ENCODE measurements at places on chromosomes 11 and 22.
A peak's percentile ranks its signal among the peaks of the same experiment; 100 is the strongest.

DNA sequence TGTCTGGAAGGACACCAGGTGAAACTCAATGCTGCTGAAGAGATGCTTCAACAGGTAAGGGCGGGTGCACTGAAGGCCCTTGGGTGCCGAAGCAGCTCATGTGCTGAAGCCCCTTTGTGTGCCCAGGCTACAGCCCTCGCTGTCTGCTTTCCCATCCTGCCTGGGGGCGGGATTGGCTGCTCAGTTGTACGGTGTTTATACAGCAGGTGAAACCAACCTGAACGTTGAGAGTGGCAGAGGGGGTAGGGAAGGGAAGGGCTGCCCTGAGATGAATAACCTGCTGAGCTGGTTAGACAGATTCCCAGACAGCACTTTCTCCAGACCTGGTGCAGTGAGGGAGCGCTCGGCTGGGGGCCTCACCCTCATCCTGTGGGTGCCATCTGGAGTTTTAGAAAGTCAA, 75.7 kb downstream of the CYB5R2 start:
- no peak for DNase-seq

DNA sequence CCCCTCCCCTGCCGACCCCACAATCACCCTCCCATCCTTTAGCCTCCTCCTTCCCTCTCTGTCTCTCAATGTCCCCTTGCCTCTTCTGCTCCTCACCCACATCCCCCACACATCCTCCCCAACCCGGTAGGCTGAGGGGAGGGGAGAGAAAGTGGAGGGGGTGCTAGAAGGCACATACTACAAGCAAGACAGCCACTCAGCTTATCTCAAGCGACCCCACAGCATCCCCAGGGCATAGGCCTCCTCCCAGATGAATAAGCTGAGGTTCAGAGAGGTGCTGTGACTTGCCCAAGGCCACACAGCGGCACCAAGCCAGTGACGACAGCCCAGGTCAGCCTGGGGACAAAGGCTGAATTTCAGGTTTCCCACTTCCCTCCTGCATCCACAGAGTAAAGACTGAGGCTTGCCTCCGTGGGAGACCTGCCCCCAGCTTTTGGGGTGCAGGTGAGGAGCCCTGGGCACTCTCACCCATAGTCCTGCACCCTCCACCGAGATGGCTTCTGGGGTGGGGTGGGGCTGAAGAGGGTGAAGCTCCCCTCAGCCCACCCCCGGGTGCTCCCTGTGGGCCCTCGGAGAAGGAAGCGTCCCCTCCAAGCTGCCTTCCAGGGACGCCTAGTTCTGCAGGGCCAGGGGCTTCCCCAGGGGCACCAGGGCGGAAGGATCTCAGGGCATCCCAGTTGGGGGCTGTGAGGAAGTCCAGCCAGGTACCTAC, 511 bp downstream of the RAC2 start:
- no peak for DNase-seq

DNA sequence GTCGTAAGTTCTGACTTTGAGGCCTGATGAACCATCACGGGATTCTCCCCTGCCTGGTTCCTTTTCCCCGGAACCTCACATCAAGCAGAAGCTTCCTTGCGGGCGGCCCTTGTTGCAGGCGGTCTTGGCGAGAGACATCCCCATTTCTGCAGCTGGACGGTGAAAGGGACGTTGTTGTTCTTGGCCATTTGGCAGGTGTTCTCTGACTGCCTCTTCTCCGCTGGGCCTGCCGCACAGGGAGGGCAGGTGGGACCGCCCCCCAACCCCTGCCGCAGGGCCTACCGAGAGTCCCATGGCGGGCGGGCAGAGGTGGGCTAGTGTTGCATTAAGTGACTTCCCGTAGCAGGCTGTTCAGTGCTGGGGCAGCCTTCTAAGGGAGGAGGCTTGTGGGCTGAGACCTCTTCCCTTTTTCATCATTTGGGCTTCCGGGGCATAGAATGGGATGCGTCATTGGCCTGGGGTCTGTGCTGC, 26.9 kb upstream of the GRAMD4 start:
- DNase-seq, result peak; percentile 79

- no peak for DNase-seq
Observed at GRCh38 chr11:44823006-44823405, 96.2 kb downstream of the TSPAN18 start.

DNA sequence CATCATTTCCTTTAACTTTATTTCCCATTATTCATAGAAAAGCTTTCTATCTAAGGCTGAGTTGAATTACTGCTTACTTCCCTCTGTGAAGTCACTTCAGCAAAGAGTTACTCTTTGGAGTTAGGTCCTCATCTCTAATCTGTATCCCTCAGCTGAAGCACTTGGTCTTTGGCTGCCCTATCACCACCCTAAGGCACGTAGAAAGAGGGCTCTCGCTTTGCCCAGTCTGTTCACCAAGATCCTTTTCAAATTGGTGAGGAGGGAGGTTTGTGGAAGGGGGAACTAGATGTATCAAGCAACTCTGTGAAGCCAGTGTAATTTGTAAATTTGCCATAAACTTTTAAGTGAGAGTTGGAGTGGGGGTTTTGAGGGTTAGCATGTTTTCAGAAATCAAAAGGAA, 43.4 kb downstream of the PAX6 start:
- no peak for DNase-seq

DNA sequence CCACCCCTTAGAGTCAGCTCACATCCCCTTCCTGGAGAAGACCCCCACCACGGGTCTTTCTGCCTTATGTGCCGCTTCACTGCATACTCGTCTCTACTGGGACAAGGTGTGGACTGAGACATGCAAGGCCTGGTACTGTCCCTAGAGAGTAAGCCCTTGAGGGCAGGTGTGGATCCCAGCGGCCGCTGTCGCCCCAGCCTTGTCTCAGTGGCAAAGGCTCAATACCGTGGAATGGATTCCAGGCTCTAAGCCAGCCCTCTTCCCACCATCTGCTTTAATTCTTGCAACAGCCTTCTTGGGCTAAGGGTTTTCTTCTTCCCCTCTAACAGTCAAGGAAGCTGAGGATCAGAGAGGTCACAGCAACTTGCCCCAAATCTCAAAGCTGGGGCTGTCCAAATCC, 220.3 kb downstream of the CEP164 start:
- DNase-seq, result no peak

DNA sequence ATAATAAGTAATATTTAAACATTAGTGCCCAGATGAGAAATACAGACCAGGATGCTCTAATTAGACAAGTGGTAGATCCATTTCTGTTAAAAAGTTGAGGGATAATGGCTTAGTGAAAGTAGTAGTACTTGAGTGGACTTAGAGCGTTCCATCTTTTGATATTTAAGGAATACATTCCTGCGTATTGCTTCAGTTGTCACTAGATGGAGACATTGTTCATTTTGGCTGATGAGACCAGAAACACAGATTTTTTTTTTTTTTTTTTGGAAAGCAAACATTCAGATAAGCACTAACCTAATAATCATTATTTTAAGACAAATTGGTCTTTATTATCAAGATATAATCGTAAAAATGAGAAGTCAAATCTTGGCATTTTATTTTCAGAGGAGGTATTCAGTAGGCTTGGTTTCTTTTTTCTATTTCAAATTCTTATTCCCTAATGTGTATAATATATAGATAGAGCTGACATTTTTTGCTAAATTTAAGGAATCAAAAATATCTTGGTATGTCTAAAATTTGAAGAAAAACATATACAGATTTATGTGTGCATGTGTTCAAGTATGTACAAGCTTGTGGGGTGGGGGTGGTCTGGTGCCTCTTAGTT, 92.9 kb downstream of the DYNC2H1 start:
- DNase-seq, result no peak

DNA sequence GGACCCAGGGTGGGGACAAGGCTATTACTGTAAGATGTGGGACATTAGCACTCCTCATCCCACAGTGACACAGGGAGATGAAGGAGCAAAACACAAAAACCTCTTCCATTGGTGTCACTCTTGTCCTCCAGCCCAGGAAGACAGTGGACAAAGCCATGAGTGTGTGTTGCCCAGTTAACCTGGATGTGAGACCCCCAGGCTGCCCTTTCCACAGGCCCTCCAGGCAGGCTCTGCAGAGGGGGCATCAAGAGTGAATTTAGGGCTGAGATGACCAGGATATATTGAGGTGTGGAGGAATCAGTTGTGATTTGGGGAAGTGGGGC, 111.3 kb downstream of the GGTLC2 start:
- no peak for DNase-seq

- DNase-seq, result no peak
Observed at GRCh38 chr22:23926561-23926960, 32.4 kb downstream of the MIF start.

GRCh38 chr11:114075891-114076441, 16.5 kb downstream of the ZBTB16 start:
- peak; percentile 86 for DNase-seq

DNA sequence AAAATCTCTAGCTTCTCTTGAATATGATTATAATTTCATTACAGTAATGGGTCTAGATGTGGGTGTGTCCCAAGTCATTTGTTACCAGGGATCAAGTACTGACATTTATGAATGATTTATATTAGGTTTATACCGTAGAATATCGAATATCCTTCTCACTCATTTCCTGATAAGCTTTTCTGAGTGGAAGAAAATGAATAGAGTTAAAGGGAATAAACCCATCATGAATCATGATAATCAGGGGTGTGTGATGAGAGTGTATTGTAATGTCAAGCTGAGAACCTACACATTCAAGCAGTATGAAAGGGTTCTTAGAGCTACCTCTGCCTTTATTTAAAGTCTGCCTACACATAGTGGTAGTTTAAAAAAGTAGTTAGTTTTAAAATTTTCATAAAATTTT, 17.3 kb downstream of the MED17 start:
- DNase-seq, result no peak

DNA sequence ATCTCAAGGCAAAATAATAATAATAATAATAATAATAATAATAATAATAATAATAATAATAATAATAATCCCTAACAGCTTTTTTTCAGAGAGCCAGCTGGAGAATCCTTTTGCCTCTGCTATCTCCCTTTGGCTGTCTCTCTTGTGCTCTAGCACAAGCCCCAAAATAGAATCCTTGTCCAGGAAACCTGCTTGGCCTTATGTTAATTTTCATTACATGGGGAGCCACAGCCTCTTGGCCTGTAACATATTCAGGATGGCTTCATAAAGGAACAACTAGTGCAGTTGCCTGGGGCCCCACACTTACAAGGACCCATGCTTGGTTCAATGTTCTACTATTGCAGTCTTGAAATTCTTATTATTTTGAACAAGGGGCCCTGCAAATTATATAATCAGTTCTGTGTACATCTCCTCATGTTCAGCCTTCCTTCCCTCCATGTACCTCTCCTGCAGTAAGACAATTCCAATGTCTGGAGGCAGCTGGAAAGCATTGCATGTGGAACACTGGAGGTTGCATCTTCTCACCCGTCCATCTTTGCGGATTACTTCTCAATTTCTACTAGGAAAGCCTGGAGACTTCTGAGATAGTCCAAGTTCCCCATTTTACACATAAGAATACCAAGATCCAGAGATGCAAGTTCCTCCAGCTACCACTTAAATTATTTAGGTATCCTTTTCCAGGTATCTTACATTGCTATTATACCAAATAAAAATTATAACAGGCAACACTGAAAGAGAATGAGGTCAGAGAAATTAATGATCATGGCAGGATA, 37.8 kb upstream of the SORL1 start:
- no peak for DNase-seq

GRCh38 chr11:66478729-66479393, 1.4 kb upstream of the DPP3 start:
- no peak for DNase-seq

- no peak for DNase-seq
Observed at GRCh38 chr11:33307984-33308383, 50.8 kb downstream of the HIPK3 start.

GRCh38 chr11:34197256-34197655, 91.8 kb downstream of the NAT10 start:
- no peak for DNase-seq

- DNase-seq, result no peak
Observed at GRCh38 chr22:48481748-48482147, 1345.9 kb downstream of the BRD1 start.

DNA sequence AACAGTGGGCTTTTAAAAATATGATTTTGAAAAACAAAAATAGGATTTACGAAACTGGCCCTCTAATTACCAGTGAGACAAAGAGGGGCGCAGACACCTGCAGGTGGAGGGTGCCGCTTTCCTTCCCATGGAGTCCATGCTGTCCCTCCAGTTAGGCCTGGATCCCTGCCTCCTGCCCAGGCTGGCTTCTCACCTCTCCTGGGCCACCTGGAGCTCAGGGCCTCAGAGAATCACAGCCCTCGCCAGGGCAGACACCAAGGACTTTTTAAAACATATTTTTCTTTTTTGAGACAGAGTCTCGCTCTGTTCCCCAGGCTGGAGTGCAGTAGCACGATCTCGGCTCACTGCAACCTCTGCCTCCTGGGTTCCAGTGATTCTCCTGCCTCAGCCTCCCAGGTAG, 1437.2 kb downstream of the TBC1D22A start:
- no peak for DNase-seq

GRCh38 chr11:110217223-110217877, 79.1 kb downstream of the RDX start:
- no peak for DNase-seq

GRCh38 chr11:78046486-78046854, 17.2 kb upstream of the THRSP start:
- no peak for DNase-seq

- DNase-seq, result no peak
Observed at GRCh38 chr11:17514476-17514875, 29.7 kb downstream of the USH1C start.

DNA sequence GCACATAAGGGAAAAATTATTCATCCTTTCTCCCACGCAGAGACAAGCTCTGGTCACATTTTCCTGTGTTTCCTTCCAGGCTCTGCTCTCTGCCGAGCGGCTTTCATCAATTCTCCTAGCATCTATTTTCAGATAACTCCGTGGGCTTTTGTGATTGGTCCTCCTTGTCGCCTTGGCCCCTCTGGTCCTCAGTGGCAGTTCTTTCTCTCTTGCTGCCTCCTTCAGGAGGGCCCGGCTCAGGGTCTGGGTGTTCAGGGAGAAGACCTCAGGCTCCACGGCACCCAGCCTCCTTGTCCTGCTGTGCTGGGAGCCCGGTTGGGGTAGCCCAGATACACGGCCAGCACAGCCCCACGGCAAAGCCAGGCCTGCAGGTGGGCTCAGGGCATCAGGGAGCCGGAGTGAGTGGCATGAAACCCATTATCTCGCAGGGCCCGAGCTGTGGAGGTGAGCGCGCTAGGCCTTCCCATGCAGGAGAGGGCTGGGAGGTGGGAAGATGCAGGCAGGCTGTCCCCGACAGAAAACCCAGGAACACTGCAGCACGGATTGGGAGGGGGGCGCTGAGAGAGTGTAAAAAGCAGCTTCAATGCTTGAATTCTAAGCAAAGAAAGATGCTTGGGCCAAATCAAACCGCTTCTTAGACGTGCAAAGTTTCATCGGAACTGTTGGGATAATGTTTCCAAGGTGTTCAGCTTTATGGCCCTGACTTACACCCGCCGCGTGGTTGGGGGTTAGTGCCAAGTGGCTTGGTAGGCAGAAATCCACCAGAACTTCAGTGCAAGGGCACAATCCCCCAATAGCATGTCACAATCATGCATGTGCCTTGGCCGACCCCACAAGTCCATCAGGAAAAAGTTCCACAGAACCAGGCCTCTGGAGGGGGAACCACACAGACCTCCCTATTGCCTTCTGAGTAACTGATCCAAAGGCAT, 81.9 kb upstream of the WNT7B start:
- no peak for DNase-seq

Data from aorta (tissue), 5 donors.